ENCODE measurements at places on chromosomes 7 and 10.

DNA sequence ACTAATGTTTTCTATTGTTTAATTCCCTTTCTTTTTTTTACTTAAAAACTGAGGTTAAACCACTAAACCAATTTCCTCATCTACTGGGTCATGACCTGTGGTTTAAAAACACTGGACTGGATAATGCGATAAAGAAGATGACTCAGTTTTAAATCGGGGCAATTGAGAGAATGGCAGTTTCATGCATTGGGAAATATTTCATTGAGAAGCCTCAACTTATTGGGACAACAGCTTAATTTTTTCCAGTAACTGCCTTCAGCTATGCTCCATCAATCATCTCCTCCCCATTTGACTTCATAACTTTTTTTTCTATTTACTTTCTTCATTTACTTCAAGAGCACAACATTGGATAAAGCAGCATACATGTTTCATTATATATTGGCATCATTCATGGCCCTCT, 61.8 kb upstream of the MET start:
- DNase-seq = no peak

GRCh38 chr7:132738254-132738653, 162.0 kb upstream of the PLXNA4 start:
- DNase-seq = no peak

GRCh38 chr10:43258562-43259212, 8.2 kb downstream of the RASGEF1A start:
- no peak for DNase-seq

- DNase-seq = no peak
Measured at GRCh38 chr7:30202671-30203070, 67.9 kb downstream of the MTURN start.

DNA sequence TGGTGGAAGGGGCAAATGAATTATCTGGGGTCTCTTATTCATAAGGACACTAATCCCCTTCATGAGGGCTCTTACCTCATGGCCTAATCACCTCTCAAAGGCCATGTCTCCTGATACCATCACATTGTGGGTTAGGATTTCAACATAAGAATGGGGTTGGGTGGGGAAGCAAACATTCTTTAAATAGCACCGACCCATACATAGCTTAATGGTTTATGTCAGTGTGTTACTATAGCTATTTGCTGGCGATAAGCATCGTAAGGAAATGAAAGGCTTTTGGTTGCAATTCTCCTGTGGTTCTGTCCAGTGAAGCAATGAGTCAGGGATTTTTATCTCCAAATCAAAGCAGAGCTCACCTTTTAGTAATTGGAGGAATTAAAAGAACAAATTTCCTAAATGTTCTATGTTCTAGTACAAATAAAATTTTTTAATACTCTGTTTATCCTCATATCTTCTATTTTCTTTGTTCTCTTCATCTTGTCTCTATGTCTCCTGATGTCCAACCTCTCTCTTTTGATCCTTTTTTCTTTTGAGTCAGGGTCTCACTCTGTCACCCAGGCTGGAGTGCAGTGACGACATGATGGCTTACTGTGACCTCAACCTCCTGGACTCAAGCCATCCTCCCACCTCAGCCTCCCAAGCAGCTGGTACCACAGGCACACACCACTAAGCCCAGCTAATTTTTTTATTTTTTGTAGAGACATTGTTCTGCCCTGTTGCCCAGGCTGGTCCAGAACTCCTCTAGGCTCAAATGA, 57.0 kb upstream of the GLCCI1 start:
- no peak for DNase-seq

All from activated T-cell treated with anti-CD3 and anti-CD28 coated beads for 48 hours (primary cell).